ENCODE measurements at places on chromosomes 12 and 14.

- DNase-seq: peak; percentile 60
These were observed 268.6 kb downstream of the ITPR2 start for GRCh38 chr12:26564391-26564790.

DNA sequence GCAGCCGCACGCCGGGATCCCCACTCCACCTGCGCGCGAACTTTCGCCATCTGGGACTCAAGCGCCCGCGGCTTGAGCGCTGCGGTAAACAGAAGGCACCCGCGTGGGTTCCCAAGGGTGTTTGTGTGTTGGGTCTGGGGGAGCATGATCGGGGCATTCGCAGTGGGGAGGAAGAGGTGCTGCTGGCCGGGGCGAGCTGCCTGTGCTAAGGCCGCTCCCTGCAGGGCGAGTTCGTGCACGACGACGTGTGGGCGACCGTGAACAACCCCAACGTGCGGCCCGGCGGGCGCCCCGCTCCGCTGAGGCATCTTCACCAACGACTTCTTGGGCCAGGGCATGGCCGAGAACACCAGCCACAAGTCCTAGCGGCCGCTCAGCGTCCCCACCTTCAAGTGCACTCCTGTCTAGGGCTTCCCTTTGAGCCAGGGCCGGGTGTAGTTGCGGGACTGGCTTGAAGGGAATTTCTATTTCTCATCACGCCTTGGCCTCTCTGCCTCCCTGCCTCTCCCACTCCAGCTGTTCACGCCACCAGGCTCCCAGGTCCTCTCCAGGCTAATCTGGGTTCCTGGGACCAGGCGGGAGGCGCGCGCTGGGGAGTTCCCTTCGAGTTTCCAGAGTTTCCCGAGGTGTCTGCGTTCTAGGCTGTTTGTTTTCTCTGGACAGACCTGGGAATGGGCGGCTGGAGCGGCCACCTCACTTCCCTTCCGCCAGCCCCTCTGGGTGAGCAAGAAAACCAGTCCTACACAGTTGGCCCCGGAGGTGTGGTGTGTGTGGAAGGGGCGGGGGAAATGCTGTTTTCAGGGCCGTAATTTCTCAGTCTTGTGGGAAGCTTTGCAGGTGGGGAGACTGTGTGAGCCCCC lies 417.8 kb upstream of the TMTC1 start:
- no peak for DNase-seq

DNA sequence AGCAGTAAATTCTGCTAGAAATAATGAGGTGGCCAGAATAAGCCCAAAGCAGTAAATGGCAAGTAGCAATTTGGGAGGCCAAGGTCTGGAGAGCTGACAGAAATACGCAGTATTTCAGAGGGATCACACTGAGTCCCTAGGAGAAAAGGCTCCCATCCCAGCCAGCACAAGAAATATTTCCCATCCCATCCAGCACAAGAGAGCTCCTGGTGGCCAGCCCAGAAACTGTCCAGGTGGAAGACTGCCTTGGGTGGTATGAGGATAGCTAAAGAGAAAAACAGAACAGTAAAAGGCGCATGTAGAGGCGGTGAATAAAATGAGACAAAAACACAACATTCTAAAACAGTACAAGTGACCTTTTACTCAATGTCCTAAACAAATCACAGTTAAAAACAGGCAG lies 120.7 kb downstream of the HECTD4 start:
- no peak for DNase-seq

DNA sequence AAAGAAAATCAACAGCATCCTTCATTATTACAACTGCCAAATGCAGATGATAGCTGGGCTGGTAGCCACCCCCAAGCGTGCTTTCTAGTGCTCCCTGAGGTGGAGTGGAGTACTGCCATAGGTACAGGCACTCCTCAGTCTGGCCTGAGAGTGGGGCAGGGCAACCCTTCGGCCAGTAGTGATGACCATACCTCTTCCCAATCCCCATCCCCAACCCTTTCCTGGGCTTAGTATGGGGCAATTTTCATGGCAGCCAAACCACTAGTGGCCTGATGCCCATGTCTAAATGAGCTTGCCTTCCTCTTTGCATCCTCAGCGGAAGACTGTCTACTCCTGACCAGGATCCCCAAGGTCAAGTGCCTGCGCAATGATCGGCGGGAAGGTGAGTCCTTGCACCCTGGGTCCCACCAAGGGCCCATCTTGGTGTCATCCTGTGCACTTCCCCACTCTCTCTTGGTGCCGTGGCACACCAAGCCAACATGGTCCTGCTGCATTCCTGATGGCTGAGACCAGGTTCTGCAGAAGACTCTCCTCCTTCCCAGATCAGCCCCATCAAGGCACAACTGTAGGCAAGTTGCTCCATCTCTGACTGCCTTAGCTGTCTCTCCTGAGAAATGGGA lies 65.8 kb downstream of the GALNT16 start:
- no peak for DNase-seq

- DNase-seq: no peak
These were observed 186.6 kb upstream of the RMST start for GRCh38 chr12:97275728-97276590.

DNA sequence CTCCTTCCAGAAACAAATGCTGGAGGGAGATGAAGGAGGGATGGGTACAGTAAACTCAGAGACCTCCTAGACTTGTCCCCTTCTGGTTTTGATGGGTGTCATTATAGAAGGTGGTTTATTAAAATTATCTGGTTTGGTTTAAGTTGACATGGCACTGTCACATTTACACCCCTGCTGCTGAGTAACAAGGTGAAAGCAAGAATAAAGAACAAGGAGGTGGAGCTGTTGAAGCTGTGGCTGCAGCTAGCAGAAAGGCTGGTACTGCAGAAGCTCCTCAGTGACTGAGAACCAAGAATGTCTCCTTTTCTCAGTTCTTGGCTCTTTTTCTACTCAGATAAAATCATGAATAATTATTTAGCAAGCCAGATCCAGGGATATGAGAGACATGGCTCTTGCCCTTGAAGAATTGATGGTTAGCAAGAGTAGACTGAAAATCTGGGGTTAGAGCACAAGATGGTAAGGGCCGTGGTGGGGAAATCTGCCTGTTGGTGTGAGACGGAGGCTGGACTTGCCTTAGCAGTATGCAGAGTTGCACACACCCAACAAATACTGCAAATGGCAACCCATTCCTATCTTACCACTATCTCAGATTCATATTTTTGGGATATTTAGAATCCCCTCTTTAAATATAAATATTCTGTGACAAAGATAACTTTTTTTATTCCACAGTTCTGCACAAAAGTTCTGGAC lies at the start of gene GZMH:
Gene GZMH (minus strand): TSS at position 31 of the 690 bp plus-strand sequence. CDS start 72 bp downstream, outside the sequence.
- no peak for DNase-seq

DNA sequence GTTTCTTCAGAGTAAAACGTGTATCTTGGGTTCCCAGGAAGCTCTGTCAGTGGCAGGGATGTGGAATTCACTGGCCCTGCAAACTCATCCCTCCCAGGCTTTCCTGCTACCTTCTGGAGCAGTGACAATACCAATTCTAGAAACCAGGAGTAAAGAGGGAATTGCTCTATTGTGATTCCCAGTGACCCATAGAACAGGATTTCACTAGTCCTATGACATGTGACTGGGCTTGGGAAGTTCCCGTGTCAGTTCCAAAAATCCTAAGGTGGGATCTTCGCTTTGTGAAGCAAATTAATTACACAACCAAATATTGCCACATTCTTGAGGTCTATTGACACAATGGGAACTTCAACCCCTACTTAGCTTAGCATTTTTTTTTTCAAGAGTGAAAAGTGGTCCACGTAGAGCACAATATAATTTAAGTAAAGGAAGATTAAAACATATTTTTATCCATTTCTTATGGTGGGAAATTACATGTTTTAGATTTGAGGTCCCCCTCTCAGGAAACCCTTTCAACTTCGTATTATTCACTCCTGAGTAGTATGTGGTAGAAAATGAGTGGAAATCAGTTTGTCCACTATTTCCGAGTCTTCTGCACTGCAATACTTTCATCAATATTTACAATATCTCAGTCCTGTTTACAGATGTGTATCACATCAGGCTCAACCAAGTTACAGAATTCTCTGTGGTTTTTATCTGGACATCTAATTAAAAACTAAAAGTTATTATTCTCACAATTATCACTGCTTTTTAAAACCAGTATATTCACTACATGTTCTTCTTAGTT lies 88.9 kb upstream of the SOX5 start:
- no peak for DNase-seq

DNA sequence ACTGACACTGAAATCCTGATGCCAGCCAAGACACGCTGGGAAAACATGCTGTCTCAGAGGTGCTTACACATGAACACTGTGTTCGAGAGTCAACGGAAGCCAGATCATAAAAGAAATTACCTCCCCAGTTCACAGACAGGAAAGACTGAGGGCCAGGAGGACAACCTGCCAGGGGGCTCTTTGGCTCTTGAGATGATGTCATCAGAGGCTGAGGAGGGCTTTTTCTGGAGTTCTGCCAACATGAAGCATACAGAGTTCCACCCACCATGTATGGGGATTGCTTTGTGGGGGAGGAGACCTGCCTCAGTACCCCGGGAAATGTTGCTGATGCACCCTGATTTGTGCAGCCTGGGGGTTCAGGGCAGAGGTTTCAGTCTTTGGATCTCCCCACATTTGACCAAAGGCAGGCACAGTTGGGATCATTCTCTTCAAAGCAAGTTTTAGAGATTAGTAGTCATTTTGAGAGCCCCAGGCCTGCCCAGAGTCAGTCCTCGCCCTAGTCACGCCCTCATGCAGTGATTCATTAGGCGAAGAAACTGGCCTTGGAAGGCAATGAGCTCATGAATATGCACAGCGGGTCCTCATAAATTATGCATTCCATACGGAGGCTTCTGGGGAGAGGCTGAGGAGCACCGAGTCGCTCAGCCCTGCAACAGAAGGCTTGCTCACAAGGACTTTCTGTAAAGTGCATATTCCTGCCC lies 34.9 kb upstream of the EML1 start:
- peak; percentile 97 for DNase-seq

GRCh38 chr12:2739832-2740641 lies 54.7 kb upstream of the FKBP4 start:
- DNase-seq: peak; percentile 27

DNA sequence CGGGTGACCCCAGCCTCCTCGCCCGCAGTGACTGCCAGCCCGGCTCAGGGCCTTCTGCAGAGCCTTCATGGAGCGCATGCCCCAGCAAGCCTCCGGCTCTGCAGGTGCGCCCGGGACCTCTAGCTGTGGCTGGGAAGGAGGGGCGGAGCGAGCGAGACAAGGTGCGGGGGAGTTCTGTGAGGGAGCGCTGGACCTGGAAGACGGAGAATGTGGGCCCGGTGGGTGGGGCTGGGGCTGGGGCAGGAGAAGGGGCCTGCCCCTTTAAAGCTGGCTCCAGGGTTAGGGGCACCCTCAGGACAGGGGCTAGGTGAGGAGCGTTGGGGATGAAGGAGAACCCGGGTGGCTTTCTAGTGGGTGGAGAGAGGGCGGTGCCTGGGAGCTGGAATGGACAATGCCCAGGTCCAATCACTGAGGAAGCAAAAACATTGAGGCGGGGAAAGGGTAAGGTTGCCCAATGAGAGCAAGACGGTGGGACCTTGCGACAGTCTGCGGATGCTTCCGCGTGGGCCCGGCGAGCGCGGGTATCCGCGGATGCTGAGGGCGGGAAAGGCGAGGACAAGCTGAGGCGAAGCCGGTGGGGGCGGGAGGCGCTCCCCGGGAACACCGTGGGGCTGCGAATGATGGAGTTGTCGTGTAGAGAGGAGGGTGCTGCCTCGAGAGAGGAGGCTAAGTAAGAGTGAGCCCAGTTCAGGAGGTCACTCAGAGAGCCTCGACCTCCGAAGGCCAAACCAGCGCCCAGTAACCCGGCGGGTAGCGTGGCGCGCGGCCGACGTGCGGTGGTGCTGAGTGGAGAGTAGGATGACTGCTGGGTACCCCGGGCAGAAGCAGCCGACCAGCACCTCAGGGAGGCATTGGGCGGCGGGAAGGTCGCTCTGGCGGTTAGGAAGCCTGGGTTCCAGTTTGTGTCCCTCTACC lies at the start of gene GLS2:
Gene GLS2 (minus strand): TSS at position 121 of the 915 bp plus-strand sequence. CDS start 43 bp downstream, at position 78.
- DNase-seq: peak; percentile 72

DNA sequence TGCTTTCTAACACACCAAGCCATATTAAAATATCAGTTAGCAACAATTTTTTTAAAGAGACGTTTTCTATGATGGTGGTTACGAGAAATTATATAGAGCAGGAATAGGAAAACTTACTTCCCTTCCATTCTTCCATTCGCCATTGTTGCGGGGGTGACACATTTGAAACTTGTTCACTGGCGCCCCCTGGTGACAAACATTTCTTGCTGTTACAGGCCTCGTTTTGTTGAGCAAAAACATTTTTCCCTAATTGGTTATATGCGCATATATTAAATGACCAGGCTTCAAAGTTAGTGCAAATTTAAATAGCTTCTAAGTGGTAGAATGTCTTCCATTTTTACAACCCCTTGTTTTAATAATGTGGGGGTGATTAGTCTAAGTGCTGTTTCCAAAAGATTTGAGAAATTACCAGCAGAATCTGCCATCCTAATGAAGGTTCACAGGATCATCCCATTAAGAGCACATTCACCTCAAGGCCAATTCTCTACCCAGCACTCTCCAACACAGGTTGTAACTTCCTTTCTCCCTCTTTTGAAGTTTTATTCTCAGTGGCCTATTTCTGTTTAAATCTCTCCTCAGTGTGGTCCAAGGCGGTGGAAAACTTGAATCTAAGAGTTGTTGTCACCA lies 1124.7 kb downstream of the FLRT2 start:
- peak; percentile 28 for DNase-seq

DNA sequence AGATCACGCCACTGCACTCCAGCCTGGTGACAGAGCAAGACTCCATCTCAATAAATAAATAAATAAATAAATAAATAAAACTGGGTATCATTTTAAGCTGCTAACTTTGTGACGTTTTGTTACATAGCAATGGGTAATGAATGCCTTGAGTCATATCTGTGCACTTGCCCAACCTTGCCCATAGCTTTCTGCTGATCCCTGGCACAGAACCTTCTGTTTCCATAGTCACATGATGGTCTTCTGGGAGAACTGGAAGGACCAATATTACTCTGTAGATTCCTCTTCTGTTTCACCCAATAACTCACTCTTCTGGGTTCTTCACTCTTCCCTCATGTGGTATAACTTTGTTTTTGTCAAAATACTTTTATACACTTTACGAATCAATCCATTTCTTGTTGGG lies 140.8 kb downstream of the SCARB1 start:
- DNase-seq: no peak

GRCh38 chr12:127987199-127987901 lies 279.6 kb upstream of the TMEM132C start:
- DNase-seq: peak; percentile 76

DNA sequence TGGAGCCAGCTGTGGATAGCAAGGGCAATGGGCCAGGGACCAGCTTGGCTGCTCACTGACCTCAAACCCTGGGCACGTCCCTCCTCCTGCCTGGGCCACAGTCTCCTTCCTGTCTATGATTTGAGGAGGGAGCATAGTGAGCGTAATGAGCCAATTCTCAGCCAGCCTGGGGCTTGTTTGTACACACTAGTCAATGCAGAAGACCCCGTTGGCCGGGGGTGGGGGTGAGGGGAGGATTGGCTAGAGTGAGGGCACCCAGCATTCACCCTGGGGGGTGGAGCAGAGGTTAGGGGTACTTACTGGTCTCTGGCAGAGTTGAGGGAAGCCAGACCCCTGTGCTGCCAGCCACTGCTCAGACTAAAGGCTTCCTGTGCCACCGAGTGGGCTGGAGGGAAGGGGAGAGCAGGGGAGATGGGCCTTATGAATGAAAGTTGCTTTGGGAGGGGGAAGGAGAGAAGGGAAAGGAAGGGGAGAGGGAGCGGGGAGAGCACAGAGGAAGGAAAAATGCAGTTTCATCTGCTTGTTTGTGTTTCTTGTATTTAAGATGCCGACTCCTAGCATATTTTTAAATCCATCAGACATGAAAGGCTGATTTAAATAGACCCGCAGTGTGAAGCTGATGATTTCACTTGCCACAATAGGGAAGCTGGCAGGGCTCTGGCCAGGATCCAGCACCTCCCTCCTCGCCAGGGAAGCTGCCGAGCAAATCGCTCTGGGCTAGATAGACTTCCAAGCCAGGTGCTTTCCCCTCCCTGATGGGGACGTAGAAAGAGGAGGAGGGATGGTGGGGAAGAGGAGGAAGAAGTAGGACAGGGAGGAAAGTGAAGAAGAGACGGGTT lies 114.0 kb downstream of the PRMT8 start:
- DNase-seq: no peak
